ENCODE measurements at places on chromosomes 5 and 9.
A peak's percentile ranks its signal among the peaks of the same experiment; 100 is the strongest.

GRCh38 chr5:99449786-99450185 is 521.0 kb upstream of the CHD1 start:
- no peak for DNase-seq

DNA sequence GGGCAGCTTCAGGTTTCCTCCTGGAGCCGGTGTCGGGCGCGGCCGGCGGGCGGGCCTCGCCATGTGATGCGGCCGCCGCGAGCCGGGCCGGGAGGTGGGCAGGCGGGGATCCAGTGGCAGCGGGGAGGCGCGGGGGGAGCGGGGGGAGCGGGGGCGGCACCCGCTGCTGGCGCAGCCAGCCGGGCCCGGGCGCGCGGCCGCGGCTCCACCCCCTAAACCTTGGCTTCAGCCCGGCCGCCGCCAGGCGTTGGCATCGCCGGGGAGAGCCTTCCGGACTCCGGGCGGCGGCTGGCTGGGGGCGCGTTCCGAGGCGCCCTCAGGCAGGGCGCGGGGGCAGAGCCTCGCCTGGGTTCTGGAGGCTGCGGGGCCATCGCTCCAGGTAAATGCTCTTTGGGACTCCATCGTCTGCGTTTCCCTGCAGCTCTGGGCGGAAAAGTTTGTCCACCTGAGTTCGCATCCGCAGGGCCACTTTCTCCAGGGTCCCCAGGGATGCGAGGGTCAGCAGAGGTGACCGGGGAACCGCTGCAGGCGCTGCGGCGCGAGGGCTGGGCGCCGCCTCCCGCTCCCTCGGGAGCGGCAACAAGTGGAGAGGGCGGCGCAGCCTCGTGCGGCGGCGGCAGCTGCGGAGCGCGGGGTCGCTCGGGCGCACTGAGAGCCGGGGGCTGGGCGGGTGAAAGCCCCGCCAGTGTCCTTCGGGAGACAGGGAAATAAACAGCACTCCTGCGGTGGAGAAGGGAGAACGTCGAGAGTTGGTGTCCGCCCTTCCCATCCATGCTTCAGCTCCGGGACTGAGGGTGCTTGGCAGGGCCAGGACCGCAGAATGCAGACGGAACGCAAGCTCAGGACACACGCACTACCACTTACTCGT is at the start of gene ARHGEF28:
TSS of gene ARHGEF28 (plus strand) at position 253 of the 868 bp plus-strand sequence. CDS start 58,656 bp downstream, outside the sequence.
- peak; percentile 73 for DNase-seq

DNA sequence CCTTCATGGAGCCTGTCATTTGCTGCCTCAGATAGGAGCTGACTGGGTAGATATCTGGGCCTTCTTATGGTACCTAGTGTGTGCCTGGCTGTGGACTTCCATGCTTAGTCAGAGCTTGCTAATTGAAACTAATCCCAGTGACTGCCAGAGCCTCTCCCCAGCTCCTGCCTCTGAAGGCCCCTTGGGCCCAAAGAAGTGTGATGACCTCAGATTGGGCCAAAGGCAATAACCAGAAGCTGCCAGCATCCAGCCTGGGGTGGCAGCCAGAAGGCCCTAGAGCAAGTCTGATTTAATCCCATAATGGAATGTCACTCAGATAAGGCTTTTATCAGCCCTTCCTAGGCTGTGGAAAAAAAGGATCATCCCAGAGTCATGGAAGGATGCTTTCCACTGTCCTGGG is 17.1 kb upstream of the CDC23 start:
- DNase-seq: no peak

DNA sequence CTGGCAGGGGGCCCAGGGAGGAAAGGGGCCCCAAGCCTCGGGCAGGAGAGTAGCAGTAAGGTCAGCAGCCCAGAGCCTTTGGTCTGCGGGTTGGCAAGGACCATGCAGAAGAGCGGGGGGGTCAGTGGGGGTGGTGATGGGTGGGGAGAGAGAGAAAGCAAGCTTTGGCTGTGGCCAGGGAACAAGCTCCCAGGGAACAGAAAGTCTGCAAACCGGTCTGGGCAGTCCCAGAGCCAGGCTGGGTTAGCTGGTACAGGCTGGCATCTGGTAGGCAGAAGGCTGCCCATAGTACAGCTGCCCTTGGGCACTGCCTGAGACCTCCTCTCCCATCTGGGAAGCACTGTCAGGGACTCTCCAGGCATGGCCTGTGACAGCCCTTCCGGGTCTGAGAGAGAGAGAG is 10.5 kb upstream of the EPB41L4B start:
- DNase-seq: no peak

DNA sequence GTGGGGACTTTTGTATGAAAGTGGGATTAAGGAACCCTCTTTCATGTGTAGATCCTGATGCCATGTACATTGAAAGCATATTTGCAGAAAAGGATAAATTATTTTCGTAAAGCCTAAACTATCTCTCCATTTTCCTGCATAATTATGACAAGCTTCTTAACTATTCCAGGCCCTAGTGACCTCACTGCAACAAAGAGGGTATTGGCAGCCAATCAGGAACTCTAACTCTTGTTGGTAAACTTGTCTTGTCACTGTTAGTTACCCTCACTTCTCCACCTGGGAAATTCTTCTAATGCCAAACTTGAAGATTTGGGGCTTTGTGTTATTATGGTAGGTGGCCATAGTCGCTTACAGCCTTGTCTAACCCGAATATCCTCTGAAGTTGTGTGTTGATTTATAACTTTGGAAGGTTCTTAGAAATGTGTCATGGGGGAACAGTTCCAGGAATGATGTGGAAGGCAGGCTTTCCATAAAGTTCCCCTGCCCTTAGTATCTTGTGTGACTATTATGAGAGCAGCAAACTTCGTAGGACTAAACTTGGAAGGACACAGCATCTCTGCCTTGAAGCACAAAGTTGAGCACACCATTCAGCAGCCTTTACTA is 52.5 kb downstream of the IQGAP2 start:
- DNase-seq: no peak

- DNase-seq: peak; percentile 33
Measured at GRCh38 chr5:172678902-172679301, 37.8 kb downstream of the NEURL1B start.

DNA sequence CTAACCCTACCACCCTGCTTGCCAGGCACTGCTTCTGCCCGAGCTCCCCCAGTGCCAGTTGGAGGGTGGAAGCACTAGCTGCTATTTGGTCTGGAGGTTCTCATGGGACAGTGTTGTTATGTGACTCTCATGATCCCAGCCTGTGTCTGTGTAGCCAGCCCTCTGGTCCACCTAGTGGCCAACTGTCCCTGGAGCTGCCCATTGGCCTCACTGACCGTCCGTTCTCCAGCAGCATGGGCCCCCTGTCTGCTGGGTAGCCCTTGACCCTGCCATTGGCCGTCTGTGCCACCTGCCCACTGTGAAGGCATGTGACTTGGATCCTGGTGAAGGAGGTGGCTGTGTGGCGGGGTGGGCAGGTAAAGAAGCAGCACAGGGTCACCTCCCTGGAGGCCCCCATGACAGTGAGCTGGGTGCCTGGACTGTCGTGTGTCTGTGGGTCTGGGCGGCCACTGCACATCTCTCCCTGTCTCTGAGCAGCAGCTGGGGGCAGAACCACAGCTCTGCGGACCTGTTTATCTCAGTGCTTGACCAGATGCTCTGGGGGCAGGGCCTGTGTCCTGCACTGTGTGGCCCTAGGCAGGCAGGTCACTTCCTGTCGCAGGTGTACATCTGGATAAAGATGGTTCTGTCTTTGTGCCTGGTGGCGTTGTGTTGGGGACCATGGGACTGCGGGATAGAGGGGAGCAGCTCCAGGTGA is 11.4 kb downstream of the PHF2 start:
- no peak for DNase-seq

DNA sequence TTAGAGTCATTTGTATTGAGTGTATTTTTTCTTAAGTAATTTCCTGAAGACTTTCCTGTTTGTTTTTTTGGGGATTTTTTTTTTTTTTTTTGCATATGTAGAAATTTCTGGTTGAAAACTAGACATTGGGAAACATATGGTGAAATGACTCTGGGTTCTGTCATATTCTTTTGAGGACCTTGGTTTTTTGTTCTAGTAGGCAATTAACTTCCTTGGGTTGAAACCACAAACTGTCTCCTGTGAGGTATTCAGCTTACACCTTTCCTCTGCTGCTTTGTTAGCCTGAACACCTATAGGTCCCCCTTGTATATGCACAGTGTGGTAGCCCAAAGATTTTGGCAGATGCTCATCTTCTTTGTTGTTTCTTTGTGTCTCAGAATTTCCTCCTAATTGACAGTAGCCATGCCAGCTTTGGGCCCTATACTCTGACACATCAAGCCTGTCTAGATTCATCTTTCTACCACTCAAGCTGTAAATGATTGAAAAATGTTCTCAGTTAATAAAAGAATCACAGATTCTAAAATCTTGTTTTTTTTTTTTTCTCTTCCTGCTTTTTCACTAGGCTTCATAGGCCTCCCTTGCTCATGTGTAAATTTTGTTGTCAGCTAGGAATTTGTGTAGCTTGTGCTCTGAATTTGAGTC is 140.6 kb downstream of the COMMD10 start:
- peak; percentile 50 for DNase-seq

DNA sequence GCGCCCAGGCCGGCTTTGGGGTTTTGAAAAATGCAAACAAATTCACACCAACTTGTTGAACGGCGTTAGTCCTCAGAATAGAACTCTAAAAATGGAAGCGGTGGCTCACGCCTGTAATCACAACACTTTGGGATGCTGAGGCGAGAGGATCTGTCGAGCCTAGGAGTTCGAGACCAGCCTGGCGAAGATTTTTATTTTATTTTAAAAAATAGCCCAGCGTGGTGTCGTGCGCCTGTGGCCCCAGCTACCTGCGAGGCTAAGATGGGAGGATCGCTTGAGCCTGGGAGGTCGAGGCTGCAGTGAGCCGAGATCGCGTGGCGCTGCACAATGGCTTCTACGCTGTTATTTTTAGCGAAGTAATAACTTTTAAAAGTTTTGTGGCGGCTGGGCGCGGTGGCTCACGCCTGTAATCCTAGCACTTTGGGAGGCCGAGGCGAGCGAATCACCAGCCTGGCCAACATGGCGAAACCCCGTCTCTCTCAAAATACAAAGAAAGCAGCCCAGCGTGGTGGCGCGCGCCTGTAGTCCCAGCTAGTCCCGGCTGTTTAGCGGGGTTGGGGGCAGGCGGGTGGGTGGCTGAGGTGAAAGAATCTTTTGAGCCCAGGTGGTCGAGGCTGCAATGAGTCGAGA is 694 bp upstream of the PLIN2 start:
- peak; percentile 50 for DNase-seq

DNA sequence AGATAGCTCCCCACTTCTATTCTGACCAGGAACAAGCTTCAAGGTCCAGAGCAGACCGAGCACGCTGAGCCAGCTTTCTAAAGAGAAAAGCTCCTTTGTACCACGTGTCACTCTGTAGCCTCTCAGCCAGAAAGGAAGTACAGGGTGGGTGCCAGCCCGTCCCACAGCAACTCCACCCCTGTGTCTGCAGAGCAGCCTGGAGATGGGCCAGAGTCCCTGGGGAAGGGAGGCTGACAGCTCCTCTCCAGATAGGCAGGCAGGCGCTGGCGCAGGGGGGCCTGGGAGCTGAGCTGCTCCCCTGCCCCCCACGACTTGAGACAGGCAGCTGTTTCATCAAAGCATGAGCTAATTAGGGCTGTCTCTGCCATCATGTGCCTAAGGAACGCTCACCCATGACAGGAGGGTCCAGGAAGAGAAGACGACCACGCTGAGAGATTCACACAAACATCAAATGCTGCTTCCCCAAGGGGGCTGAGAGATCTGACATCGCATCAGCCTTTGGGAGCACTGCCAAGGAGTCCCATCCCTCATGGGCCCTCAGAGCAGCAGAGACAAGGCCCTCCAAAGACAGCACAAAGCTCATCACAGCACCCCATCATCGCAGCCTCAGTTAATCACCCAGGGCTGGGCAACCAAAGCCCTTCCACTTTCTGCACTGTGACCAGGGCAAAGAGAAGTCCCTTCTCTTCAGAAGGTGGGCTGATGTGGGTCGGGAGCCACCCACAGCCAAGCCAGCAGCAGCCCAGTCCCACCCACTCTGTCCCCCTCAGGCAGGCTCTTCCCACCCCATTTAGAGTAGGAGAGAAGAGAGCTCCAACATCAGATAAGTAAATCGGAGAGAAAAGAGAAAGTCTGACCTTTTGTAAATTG is 78.5 kb upstream of the LRRTM2 start:
- DNase-seq: peak; percentile 94

- DNase-seq: no peak
Measured at GRCh38 chr5:83548581-83548980, 77.0 kb downstream of the VCAN start.

DNA sequence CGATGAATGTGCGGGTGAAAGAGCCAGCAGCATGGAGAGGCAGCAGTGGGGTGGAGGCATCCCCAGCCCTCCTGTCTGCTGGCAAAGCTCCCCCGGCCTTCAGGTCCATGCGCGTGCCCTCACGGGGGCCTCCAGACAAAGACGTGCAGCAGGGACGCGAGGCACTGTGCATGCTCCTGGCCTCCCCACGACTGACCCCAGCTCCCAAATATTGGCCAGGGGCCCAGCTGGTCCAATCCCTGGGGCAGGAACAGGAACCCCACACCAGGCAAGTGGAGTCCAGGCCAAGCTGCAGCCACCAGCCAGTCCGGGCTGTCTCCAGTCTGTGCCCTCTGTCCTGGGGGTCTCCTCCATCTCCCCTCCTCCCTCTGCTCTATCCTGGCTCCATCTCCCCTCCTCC is 33.5 kb upstream of the LRRC14B start:
- no peak for DNase-seq

DNA sequence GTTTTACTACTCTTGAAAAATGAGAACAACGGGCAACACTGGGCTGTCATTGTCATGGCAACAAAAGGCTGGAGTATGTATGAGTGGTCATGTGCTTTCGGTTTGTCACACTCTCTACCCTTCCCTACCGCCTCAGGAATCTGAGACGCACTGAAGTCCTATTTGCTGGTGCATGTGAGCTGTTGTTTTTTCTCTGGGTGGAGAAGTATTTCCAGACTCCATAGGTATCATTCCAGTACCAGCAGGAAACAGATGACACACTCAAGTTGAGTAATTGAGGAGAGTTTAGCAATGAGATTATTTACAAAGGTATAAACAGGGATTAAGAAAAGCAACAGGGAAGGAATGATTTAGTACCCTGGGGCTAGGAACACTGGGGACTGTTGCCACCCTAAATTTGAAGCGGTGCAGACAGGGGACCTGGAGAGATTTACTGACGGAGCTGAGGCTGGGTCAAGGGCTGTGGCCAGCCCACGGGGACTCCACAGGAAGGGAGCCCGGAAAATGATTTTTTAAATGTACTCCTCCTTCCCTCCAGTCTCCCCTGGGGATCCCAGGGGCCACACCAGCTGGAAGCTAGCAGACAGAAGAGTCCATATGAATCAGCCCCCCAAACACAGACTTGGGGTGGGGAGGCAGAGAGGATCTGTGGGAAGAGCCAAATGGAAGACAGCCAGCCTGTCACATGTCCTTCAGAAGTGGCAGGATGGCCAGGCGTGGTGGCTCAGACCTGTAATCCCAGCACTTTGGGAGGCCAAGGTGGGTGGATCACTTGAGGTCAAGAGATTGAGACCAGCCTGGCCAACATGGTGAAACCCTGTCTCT is 13.2 kb upstream of the ZBTB43 start:
- no peak for DNase-seq
